ENCODE measurements at places on chromosomes 2 and 18.
A peak's percentile ranks its signal among the peaks of the same experiment; 100 is the strongest.

GRCh38 chr18:26700728-26701127, 152.4 kb upstream of the KCTD1 start:
- no peak for DNase-seq

GRCh38 chr2:144326825-144327224, 193.1 kb downstream of the ZEB2 start:
- no peak for DNase-seq

- no peak for DNase-seq
These were observed 11.9 kb upstream of the CREG2 start for GRCh38 chr2:101399021-101399799.

DNA sequence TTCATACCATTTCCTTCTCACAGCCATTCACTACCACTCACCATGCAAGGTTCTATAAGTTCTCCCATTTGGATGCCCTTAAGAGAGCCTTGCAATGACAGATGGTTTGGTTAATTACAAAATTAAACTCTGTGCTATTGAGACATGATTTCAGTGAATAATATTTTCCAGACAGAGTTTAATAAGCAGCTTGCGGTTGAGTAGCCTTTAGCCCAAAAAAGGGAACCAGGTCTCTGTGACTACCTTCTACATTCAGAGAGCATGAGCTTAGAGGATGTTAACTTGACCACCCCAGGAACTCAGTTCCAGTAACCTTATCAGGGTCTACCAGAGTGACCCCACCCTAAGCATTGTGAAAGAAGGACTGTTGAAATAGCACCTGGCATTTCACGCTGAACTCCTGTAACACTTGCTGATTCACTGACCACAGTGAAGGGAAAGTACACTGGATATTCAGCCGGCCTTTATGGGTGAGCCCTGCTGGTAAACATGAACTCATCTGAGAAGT, 1173.1 kb upstream of the ZEB2 start:
- DNase-seq, result peak; percentile 24

DNA sequence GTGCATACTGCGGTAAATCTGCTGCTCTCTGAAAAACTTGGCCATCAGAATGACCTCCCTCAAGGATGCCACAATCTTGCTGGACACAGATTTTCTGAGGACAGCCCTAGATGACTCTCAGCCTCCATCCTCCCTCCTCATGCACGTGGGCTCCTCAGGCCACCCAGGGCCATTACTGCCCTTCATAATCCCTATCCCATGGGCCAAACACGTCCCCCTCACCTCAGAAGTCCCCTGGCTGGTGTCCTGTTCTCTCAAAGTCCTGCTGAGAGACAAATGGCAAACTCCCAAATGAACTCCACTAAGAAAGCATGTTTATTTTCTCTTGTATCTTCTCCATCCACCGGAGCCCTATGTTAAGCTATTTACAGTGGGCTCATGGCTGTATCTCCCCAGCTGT, 125.7 kb downstream of the MRO start:
- DNase-seq, result no peak

- no peak for DNase-seq
These were observed 239.3 kb downstream of the FBXO15 start for GRCh38 chr18:73908323-73908722.

DNA sequence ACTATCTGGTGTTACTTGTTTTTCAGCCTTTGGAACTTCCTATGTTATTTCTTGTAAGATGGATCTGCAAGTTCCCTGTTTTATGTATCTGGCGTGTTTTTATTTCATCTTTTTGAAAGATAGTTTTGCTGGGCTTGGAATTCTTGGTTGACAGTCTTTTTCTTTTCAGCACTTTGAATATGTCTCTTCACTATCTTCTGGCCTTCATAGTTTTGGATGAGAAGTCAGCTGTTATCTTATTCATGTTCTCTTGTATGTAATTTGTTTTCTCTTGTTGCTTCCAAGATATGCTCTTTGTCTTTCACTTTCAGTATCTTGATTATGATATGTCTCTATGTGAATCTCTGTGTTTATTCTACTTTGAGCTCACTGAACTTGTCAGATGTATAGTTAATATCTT, 50.4 kb downstream of the ALMS1 start:
- DNase-seq, result no peak

- DNase-seq, result no peak
These were observed 569.8 kb downstream of the ARHGAP15 start for GRCh38 chr2:143698888-143699570.

- peak; percentile 73 for DNase-seq
These were observed 152.2 kb downstream of the ALPK2 start for GRCh38 chr18:58476516-58477256.

DNA sequence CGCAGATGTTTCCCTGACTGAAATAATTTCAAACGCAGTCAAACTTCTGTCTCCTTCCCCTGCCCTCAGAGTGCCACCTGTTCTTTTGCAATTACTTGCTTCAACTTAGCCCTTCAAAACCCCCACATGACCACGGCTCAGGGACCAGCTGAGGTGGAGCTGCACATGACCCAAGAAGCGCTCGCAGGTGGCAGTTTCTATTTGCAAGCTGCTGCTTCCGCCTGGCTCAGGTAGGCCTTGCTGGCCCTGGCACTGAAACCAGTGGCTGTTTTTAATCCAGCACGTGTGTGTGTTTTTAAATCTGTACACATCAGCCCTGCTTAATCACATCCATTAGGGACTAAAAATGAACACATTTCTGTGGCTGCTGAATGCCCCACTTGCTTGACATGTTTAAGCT, 95.3 kb downstream of the CCDC93 start:
- no peak for DNase-seq
